ENCODE measurements at places on chromosomes 3 and 15.
A peak's percentile ranks its signal among the peaks of the same experiment; 100 is the strongest.

DNA sequence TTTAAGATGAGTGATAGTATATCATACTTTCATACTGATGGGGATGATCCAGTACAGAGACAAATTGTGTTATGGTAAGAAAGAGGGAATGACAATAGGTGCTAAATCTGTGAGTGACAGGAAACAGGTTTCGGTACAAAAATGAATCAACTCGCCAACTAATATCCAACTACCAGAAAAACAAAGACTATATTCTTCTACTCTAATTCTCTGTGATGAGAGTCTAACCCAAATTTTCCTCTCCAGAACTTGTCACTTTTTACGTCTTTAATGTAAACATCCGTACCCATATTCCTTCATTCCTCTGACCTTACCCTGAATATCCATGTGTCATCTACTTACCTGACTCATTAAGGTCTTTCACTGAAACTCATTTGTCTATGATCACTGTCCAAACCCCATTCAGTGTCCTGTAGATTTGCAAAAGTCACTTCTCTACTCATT is 39.6 kb downstream of the SCAPER start:
- no peak for DNase-seq

- no peak for DNase-seq
Measured at GRCh38 chr15:59830098-59830497, 141.0 kb upstream of the BNIP2 start.

DNA sequence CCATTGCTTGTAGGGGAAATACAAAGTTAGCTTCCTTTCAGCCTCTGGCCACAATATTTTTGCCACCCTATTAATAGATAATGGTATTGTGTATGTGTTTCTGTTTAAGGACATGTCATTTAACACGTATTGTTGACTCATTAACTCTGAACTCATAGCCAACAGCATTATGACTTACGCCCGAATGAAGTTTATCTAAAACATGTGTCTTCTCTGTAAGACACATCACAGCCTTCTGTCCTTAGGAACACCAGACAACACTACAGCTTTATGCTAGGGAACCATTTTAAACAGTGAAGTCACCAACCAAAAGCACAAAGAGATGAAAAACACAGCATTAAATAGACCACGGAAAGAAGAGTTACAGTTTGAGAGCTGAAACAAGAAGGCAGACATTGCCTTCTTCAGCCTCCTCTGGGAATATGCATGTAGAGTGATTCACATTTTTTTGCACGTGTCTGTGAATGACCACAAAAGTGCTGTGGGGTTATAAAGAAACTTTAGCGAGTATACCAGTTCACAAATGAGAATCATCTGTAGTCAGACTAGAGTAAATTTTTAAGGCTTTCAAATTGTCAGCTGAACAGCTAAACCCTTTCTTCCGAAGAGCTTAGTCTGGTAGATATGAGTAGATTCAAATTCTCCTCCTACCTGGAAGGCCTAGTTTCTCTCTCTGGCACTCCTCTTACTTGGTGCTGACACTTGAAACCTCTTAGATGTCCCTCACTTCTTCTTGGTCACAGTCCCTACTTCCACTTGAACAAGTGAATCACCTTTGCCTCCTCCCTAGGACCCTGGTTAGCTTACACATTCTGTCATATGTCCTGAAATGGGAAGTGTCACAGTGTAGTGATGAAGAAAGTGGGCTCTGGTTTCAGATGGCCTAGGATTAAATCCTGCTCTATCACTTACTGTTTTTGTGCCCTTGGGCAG is 32.2 kb downstream of the MCTP2 start:
- no peak for DNase-seq

DNA sequence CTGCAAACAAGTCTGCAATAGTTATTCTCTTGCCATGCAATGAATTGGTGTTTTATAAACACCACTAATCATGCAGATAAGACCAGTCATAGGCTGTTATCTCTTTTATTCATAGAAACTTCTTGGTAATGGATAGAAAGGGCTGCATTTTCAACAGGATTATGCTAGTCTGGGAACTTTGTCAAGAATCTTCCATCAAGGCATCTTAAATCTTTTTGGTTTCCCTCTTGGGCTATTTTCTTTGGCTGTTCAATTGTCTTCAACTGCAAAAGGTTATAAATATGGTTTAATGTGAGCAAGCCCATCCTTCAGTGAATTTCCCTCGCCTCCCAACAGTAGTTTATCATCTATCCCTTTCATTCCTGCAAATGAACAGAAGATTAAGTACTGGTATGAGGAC is 59.0 kb upstream of the MINAR1 start:
- DNase-seq = no peak

- no peak for DNase-seq
Measured at GRCh38 chr15:76994971-76995945, at the start of gene PSTPIP1. Gene PSTPIP1, plus strand, starts transcription at chr15:76995126. Its CDS starts 448 bp downstream, at chr15:76995574.

DNA sequence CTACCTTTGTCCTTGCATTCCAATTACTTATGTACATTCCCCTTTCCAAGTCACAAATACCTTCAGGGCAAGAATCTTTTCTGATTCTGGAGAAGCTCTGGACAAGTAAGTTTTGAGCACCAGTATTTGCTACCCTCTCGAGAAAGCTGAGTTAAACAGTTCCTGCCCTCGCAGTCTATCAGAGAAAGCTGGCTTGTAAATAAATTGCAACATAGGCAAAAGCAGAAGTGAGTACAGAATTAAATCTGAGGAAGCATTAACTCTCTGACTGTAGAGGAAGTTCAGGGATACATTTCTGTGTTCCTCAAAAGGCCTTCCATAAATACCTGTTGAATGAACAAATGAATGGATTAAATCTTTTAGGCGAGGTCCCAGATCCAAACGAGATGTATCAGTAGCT is 1.2 kb downstream of the OSBPL11 start:
- DNase-seq = no peak

DNA sequence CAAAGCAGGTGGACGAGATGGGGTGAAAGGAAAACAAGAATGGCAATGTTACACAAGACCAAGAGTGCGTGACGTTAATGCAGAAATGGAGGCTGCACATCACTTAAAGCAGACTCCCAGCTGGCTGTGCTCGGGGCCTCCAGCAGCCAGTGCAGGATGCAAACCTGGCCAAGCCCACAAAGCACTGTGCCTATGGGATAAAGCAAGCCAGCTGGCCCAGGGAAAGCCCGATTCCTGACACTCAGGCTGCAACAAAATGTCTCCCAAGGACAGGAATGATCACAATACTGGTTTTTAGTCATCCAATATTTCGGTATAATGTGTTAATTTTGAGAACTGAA is 86.2 kb downstream of the SEC22A start:
- no peak for DNase-seq

GRCh38 chr3:174229916-174230315 is 629.2 kb upstream of the NAALADL2 start:
- DNase-seq = no peak

DNA sequence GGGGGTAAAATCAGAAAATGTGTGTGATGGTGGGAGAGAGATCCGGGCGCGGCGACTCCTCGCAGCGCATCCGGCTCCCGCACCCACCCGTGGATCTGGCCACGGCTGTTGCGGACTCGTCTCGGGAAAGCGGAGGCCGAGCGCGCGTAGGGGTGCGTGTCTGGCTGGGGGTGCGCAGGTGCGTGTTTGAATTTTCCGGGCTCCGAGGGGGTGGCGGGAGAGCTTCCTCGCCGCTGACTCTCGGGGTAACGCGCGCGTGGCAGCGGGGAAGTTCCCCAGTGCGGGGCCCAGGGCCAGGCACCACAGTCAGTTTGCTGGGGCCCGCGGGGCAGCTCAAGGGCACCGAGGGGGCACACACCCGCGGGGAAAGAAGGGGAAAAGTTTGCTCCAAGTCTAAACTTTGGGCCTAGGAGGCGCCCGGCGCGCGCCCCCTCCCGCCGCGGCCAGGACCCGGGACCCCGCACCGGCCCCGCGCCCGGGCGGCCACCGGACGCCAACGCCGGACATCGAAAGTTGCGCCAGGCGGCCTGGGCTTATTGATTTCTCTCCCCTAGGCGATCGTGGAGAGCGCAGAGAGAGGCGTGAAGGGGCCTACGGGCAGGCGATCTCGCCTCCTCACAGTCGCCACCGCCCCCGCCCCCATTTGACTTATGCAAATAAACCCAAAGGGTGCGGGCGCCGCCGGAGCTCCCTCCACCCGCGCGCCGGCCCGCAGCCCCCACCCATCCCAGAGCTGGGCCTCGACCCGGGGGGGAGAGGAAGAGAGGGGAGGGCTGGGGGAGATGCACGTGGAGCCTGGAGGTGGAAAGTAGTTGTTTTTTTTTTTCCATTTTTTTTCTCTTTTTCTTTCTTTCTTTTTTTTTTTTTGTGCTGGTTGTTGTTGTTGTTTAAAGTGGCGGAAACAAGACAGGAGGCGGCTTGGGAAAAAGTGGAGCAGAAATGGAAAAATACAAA is 639 bp downstream of the FOXP1 start:
- DNase-seq = no peak

GRCh38 chr3:171165499-171165921 is 139.0 kb upstream of the SLC2A2 start:
- no peak for DNase-seq

- no peak for DNase-seq
Measured at GRCh38 chr15:51493892-51494291, 128.7 kb downstream of the DMXL2 start.

DNA sequence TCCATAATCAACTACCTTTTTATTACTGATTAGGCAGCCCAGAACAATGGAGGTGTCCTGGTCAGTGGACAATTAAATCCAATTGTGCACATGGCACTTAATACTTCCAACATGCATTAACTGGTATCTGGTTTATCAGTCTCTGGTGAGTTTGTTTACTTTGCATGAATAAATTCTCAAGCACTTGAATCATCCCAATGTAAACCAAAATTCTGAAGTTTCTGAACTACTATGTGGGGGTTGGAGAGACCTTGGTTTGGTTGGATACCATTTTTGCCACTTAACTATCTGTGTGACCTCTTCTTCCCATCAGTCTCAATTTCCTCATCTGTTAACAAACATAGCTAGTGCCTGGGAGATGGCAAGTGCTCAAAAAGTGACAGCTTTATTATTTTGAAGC is 70.5 kb upstream of the MAP4 start:
- DNase-seq = no peak

DNA sequence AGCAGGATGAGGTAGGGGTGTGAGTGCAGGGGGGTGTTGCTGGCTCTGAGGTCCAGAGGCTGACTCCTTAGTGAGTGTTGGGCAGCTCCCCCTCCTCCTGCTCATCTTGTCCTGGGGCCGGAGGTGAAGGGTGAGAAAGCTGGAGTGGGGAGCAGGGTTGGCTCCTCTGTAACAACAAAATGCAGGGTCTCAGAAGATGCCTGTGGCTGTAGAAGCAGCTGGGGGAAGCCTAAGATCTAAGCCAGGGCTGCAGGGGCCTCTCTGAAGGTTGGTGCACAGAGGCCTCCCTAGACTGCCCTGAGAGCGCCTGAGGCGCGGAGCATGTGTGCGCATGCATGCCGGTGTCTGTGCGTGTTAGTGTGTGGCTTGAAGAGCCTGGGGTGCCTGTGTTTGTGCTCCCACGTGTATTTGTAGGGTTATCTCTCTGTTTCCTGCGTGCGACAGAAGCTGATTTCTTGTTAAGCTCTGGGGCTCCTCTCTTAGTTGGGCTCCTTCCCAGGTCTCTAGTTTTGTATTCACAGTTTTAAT is 5.3 kb upstream of the HDAC11 start:
- no peak for DNase-seq

- no peak for DNase-seq
Measured at GRCh38 chr3:49313896-49314688, 25.8 kb downstream of the USP4 start.

- no peak for DNase-seq
Measured at GRCh38 chr15:22913646-22914380, 66.4 kb downstream of the CYFIP1 start.

- DNase-seq = no peak
Measured at GRCh38 chr3:117417411-117417810, 707.8 kb downstream of the TUSC7 start.

DNA sequence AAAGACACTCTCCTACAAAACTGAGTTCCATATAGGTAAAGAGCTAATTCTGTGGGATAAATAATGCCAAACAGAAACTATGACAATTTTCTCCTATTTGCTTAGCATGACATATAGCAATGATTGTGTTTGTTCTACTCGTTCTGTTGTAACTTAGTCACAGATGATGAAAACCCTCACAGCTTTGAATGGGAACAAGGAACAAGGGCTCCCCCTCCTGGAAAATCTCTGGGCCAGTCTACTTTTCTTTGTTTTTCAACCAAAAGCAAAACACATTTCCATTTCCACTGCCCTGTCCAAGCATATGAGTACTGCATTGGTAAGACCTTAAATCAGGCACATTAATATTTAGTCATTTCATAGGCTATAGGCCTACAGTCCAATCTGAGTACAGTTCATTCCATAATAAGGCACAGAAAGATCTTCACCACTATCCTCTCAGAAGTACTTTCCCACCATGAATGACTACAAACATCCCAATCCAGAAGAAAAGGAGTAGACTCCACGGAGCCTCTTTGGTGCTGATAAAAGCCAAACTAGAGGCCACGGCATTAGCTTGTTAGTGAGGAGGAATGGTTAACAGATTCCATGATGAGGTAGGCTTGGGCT is 67.1 kb downstream of the ATP8B4 start:
- DNase-seq = peak; percentile 41

GRCh38 chr15:63826528-63826927 is 7.2 kb downstream of the HERC1 start:
- DNase-seq = no peak

GRCh38 chr15:61141497-61142125 is 87.5 kb downstream of the RORA start:
- no peak for DNase-seq

- DNase-seq = no peak
Measured at GRCh38 chr3:129304146-129304961, 25.7 kb downstream of the HMCES start.

DNA sequence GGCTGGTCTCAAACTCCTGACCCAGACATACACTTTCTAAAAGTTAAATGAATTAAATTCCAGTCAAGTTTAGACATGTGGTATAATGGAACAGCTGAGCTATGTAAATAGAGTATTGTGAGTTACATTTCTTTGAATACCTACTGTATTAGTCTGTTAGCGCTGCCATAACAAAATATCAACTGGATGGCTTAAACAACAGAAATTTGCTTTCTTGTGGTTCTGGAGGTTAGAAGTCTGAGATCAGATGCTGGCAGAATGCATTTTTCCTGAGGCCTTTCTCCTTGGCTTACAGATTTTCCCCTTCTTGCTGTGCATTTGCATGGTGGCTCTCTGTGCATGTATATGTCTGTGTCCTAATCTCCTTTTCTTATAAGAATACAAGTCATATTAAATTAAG is 101.5 kb upstream of the TGFBR2 start:
- no peak for DNase-seq

GRCh38 chr3:126300761-126301481 is 56.3 kb downstream of the KLF15 start:
- no peak for DNase-seq

GRCh38 chr3:98657457-98657856 is 64.0 kb upstream of the CPOX start:
- peak; percentile 15 for DNase-seq

- DNase-seq = no peak
Measured at GRCh38 chr3:121624147-121624899, 31.1 kb downstream of the FBXO40 start.

DNA sequence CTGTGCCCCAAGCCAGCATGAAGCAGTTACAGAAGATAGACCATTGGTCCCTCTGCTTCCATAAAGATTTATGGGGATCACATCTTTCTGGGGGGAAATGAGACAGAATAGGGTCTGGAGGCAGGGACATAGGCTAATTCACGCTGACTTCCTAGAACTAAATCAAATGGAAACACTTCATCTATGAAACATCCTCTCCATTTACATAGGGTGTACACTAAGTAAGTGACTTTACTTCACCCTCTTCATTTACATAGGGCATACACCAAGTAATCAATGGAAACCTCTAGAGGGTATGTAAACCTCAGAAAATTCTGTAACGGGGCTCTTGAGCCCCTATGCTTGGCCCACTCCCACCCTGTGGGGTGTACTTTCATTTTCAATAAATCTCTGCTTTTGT is 10.1 kb downstream of the LINS1 start:
- no peak for DNase-seq

- no peak for DNase-seq
Measured at GRCh38 chr3:112366522-112366921, 33.6 kb downstream of the CD200 start.

Measured in HCT116 (cell line).